Skeletal muscle tissue (tissue), 5 donors: ENCODE measurements at places on chromosomes 1 and 21. TPM values are rescaled to one million over a fixed set of nuclear protein-coding genes. Genes with fewer than 3 reads are reported as not detected.

DIRAS3 gene
- total RNA-seq = 1.6 TPM

WNT3A gene
- not detected for total RNA-seq

ACTA1 gene
- 2,324 TPM for total RNA-seq

MACO1 gene
- total RNA-seq = 16.2 TPM

UBL4B gene
- total RNA-seq = not detected

RHD gene
- total RNA-seq = 2.1 TPM

E2F2 gene
- total RNA-seq = 5.7 TPM

ALG14 gene
- total RNA-seq = 1.0 TPM

HPCA gene
- not detected for total RNA-seq

UAP1 gene
- total RNA-seq = 43.8 TPM

OXCT2 gene
- total RNA-seq = not detected

PLEKHN1 gene
- not detected for total RNA-seq

LIPI gene
- not detected for total RNA-seq

WNT4 gene
- total RNA-seq = 3.1 TPM

TMPRSS15 gene
- total RNA-seq = 0.52 TPM
